Temporal lobe (tissue), 4 donors: ENCODE measurements at places on chromosomes 1 and 21. TPM values are rescaled to one million over a fixed set of nuclear protein-coding genes. Genes with fewer than 3 reads are reported as not detected.

The CD1B gene
- not detected for total RNA-seq

The KCNJ9 gene
- total RNA-seq, result 10.6 TPM

The S100A7A gene
- not detected for total RNA-seq

The TAS1R1 gene
- not detected for total RNA-seq

The CADM3 gene
- 136 TPM for total RNA-seq

The RBM8A gene
- 71.3 TPM for total RNA-seq

The SPRR1B gene
- total RNA-seq, result not detected
